Non-pigmented ciliary epithelial cell (primary cell): ENCODE measurements at places on chromosomes 3 and 15.

DNA sequence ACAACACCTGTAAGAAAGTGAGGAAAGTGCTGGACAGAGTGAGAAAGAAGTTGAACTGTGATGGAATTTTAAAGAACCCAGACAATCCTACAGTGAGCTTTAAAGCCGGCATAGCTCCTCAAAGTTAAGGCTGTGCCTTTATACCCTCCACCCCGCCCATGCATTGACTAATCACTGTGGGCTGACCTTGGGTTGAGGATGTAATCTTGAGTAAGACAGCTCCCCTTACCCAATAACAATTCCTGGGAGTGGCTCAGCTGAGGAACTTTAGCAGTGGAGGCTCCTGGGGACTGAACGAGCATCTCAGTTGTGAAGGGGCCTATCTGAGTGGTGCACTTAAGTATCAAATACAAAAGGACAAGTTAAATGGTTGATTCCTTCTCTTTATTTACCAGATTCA is 35.7 kb upstream of the ZNF770 start:
- DNase-seq, result no peak

GRCh38 chr15:61158504-61159407 is 70.3 kb downstream of the RORA start:
- no peak for DNase-seq

DNA sequence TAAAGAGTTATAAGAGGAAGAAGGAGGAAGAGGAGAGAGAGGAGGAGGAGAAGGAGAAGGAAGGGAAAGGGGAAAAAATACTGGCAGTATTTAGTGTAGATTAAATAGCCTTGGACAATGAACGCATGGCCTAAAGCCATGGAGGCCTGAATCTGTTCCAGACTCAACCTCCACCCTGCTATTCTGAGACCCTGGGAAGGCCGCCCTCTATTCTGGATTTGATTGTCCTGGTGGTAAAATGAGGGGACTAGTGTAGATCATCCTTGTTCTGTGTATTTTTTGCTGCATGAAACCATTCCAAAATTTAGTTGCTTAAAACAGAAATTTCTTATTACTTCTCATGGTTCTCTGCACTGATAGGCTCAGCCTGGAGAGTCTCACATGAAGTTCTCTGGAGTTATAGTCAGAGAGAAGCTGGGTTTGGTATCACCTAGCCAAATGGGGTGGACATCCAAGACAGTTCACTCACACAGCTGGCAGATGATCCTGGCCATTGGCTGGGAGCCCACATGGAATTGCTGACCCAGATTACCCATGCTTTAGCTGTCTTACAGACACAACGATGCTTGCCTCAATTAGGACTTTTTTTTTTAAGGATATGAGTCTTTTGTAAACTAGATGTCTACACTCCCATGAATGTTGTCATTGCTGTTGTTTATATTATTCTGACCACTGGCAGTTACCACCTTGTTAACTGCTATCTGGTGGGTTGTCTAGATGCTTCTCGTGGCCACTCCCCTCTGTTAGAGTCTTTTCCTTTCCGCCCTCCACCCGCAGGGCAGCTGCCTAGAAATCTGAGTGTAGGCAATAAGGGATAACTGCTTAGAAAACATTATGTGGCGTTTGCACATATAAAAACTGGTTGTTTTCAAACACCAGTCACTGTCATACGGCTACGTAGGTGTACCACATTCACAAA is 149.9 kb downstream of the SST start:
- no peak for DNase-seq

- DNase-seq, result no peak
Measured at GRCh38 chr15:60591496-60592370, 112.8 kb upstream of the ICE2 start.

GRCh38 chr3:127238602-127239001 is 45.7 kb downstream of the PRR23E start:
- peak; percentile 6 for DNase-seq

DNA sequence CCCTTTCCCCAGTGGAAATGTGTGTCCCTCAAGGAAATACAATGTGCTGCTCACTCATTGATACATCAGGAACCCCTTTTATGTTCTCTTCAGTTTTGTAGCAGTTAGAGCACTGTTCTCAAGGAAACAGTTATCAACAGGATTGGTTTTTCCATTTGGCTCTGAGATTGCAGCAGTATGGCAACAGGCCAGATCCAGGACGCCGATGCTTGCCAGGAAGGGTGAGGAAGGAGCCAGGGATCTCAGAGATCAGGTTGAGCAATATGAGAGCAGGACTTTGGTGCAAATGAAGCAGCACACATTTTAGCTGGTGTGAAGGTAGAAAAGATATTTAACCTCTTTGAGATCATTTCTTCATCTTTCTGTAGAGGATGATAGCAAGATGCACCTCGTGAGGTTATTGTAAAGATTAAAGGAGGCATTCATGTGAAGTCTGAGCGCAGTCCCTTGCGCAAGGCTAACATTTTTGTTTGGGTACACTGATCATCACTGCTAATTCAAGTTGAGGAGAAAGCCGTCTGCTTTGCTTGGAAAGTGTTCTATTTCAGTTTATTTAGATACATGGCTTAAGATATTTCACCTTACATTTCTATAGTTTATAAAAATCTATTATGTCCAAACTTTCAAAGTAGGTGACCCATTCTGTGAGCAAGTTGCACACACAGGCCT is 68.5 kb downstream of the KCNH8 start:
- DNase-seq, result no peak

GRCh38 chr3:140920029-140920428 is 21.6 kb upstream of the SLC25A36 start:
- no peak for DNase-seq

DNA sequence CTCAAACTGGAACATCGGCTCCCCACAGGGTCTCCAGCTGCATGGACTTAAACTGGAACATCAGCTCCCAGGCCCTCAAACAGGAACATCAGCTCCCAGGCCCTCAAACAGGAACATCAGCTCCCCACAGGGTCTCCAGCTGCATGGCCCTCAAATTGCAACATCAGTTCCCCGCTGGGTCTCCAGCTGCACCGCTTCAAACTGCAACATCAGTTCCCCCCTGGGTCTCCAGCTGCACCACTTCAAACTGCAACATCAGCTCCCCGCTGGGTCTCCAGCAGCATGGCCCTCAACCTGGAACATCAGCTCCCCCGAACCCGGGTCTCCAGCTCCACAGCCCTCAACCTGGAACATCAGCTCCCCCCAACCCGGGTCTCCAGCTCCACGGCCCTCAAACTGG is 82.0 kb downstream of the TFRC start:
- no peak for DNase-seq

- DNase-seq, result no peak
Measured at GRCh38 chr3:57559526-57559925, 3.5 kb downstream of the PDE12 start.

DNA sequence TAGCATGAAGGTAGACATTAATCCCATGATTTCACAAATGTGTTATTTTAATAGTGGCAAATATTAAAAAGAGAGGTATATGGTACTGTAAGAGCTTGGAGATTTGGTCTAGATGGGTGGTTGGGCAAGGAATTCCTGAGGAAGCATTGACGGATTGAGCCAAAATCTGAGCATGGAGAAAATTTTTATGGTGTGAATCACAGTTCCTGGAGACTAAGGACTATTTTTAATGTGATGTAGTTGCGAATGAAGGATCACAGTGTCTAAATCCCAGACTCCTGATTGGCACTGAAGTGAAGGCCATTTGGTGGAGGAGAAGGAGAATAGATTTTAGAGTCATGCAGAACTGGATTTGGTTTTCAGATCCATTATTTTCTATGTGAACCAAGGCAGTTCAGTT is 188.7 kb upstream of the FEZF2 start:
- no peak for DNase-seq

- DNase-seq, result no peak
Measured at GRCh38 chr15:52329987-52330386, 34.4 kb upstream of the MYO5C start.

GRCh38 chr3:195062866-195063540 is 208.0 kb downstream of the XXYLT1 start:
- no peak for DNase-seq

DNA sequence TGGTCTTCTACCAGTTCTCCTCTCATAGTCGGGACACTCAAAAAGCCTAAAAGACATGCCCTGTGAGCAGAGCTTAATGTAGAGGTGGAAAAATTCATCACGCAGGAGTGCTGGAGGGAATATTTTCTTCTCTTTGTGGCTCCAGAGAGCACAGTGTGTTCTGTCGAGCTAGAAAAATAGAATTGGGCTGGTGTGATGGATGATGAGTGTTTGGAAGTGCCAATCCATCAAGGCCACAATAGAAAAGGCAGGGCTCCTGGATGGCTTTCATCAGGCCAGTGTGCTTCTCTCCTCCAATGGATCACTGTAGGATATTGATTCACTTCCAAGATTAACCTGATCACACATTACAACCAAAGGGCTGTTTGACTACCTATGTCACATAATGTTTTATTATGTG is 65.7 kb downstream of the CD47 start:
- DNase-seq, result no peak
